ENCODE measurements at places on chromosomes 5 and 9. TPM values are rescaled to one million over a fixed set of nuclear protein-coding genes. Genes with fewer than 3 reads are reported as not detected.

Gene DIRAS2
- polyA plus RNA-seq, result 4.6 TPM

Gene LHX2
- not detected for polyA plus RNA-seq

Gene COL15A1
- 37.9 TPM for polyA plus RNA-seq

Gene IL5
- 0.51 TPM for polyA plus RNA-seq

Gene SOWAHA
- polyA plus RNA-seq, result 4.5 TPM

Gene HTR4
- polyA plus RNA-seq, result 0.05 TPM

Gene CDH9
- polyA plus RNA-seq, result 14.8 TPM

Gene ACSL6
- polyA plus RNA-seq, result 1.7 TPM

Gene MCTP1
- polyA plus RNA-seq, result 3.8 TPM

Gene DND1
- polyA plus RNA-seq, result 0.77 TPM

Gene GRM6
- 1.7 TPM for polyA plus RNA-seq

Gene SMAD5
- 63.7 TPM for polyA plus RNA-seq

Gene ADRB2
- polyA plus RNA-seq, result 0.35 TPM

Gene MVB12B
- 19.1 TPM for polyA plus RNA-seq

Gene CDH12
- polyA plus RNA-seq, result 5.7 TPM

Gene APC
- polyA plus RNA-seq, result 30.8 TPM

DNA sequence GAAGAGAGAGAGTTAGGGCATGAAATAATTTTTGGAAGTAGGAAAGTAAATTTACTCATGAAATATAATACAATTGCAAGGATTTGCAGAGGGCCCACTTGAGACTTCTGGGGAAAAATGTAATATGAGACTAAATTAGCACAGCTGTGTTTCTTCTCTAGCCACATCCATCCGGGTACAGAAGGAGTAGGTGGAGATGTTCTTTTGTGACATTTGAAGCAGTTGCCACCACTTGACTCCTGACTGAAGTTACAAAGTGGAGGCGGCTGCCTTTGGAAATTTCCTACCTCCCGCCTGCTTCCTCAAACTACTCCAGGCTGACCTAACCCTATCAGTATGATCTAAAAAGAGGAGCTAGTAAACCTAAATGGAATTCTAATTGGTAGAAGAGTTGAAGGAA is 58.1 kb upstream of the SHISAL2B start:
- DNase-seq, result no peak

DNA sequence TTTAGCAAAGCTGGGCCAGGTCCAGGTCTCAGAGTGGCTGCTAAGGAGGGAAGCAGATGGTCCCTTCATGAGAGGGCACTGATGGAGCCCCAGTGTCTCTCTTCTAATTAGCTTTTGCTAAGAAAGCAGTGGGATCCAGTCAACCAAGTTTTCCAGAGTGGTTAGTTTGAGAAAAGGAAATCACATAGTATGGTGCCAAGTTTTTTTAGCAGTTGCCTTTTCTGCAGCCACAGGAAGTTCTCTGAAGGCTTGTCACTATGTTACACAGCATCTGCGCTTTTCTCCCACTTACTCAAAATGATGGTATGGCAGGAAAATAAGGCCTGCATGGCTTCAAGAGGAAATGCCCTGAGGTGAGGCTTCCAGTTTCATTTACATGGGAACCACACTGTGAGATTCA is 331.5 kb upstream of the ZNF462 start:
- DNase-seq, result no peak

- DNase-seq, result no peak
Measured at GRCh38 chr9:122168356-122168755, 8.6 kb downstream of the MORN5 start.

- peak; percentile 11 for DNase-seq
Measured at GRCh38 chr5:91499943-91500531, 116.9 kb upstream of the ARRDC3 start.

DNA sequence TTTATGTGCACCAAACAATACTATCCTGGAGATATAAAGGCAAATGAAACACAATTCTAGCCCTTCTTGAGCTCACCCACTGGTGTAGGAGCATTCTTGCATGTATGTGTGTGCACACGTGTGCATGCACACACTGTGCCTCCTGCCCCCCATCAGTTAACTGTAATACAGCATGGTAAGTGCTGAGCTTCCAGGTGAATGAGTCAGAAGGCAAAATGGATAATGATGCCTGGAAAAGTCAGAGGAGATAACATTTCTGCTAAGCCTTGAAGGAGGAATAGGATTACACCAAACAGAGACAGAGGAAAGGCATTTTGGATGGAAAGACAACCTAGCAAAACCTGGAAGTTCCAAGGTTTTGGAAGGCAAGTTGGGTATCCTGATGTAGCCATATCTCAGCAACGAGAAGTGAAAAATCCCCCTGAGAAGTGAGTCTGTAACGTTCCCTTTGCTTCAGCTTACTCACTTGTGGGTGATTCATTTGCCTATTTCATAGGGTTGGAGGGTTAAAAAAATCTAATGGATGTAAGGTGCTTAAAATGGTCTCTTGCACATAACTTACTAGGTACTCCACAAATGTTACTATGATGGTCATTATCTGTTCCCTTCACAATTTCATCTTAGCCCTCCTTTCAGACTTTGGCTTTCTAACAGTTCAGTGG is 101.4 kb upstream of the STC2 start:
- DNase-seq, result no peak

DNA sequence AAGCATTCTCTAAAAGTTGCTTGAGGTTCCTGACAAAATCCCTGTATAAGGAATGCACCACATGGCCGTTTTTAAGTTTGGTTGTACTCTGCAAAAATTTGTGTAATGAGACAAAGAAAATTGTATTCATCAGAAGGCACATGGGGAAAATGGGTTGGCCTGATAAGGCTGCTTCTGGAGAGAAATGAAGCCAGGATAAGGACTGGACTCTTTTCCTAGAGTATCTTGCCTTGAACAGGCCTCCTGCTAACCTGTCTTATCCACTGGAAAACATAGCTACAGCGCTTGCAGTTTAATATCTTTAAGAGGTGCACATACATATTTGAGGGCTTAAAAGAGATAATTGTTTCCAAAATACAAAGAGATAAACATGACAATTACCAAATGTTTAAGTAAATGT is 41.4 kb upstream of the IFNK start:
- DNase-seq, result no peak

DNA sequence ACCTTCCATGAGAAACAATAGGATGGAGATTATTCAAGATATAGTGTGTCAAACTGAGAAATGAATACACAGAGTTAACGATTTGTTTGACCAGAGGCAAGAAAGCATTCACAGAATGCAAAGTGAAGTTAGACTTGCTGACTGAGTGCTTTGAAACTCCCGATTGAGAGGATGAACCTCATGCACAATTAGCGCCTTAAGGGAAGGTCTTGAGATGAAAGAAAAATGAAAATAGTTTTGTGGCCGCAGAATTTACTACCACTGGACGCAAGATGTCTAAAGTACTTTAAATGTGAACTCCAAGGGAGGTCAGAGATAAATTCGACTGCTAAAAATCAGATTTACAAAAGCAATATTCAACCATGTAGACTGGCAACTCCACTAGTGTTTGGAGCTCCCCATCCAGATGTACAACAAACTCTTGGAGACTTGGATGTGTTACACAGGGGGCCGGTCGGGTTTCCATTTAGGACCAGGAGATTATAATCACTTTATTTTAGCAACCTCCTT is 707 bp upstream of the RIMOC1 start:
- no peak for DNase-seq

DNA sequence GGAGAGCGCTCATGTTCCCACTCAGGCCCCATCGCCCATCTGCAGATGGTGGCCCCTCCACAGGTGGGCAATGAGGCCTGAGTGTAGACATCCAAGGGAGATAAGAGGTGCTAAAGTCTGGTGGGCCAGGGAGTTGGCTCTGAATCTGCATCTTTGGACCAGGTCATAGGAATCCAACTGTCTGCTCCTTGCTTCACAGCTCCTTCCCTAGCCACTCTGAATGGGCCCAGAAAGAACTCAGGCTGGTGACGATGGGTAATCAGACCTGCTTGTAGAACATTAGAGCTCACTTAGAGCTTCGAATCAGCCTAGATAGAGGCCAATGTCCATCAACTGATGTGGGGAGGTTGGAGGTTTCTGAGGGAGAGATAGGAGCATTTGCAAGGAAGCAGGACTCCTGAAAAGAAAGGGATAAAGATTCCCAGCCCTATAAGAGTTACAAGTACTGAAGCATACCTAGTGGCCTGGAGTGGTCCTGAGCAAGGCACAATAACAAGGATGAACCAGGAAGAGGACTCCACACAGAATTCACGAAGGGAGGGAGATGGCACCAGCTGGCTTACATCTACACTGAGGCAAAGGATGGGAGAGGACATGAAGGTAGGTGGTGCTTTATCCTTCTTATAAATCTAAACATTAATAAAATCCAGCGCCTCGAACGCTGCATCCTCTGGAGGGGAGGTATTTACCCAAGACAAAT is 132.8 kb upstream of the ALDH1B1 start:
- no peak for DNase-seq

DNA sequence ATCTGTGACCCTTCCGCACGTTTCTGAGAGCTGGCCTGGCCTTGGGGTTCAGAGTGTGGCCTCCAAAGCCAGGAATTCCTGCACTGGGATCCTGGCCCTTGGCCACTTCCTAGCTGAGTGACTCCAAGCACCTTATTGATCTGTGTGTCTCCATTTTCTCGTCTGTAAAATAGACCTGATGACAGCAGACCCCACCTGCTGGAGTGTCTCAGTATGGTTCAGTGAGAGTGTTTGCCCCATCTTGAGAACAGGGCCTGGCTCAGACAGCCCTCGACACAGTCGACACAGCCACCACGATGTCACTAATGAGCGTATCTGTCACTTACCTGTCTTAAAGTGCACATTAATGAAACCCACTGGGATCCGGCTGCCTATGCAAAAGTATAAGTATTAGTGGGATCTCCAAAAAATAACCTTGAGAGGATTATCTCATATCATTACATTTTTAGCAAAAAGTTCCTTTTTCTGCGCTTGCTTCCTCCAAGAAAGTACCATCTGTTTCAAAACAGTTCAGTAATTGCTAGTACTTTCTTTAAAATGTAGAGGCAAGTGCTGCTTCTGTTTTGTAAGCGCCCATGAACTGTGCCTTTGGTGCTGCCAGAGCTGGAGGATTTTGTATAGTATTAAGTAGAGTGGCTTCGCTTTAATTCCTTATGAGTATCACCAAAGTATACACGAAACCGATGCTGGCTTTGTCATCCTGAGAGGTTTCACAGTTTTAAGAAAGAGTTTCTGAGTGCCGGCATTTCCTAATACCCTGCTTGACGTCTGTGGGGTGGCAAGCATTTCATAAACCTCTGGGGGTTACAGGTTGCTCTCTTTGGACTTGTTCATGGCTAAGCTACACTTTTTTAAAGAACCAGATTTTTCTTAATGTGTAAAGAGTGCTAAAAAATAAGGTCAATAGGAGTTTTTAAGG is 31.7 kb downstream of the UBE2QL1 start:
- DNase-seq, result no peak

GRCh38 chr5:144378681-144379080 is 208.0 kb downstream of the KCTD16 start:
- DNase-seq, result no peak

GRCh38 chr9:8647824-8648223 is 848.2 kb upstream of the DMAC1 start:
- no peak for DNase-seq

DNA sequence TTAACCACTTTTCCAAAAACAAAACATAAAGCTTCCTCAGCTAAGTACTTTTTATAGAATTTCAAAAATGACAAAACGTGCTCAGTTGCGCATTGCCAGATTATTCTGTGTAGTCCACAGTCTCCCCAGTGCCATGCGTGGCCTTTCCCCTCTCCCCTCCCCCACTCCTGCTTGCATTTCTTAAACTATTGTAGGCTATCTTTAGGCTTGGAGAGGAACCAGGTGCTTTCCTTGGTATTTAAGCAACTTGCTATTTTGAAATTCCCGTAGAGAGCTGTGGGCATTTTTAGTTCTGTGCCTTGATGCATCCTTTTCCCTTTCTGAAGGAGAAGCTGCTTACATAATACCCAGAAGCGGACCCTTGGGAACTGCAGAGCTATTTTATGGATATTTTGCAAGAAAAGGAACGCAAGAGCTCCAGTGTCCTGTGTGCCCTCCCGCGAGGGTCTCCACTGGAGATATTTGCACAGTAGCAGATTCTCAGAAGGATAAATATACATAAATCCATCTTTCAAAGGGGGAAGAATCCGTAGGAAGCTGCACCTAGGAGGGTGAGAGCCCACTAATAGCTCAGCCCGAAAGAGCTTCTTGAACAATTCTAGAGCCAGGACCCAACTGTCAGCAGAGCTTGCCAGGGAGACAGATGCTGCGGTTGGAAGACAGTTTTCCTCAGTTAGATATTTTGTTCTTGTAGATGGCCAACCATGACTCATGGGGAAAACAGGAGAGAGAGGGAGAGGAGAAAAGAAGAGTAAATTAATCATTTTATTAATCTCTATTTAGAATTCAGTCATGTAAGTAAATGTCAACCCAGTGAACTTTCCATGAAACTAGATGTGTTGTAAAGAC is 1298.3 kb upstream of the WWC1 start:
- no peak for DNase-seq

DNA sequence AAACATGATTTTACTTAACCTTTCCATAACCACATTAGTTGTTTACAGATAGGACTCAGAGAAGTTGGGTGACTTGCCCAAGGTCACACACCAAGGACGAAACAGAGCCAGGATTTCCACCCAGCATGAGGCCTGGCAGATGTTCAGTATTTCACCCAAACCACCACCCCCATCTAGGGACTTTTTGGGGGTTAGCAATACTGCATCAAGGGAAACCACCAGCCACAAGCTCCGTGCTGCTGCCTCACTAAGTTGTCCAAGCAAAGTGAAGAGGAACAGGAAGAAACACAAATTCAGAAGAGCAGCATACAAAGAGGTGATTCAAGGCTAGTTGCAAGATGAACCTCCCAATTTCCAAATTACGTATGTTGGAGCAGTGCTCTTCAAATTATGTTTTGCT is 219.6 kb upstream of the RORB start:
- no peak for DNase-seq

DNA sequence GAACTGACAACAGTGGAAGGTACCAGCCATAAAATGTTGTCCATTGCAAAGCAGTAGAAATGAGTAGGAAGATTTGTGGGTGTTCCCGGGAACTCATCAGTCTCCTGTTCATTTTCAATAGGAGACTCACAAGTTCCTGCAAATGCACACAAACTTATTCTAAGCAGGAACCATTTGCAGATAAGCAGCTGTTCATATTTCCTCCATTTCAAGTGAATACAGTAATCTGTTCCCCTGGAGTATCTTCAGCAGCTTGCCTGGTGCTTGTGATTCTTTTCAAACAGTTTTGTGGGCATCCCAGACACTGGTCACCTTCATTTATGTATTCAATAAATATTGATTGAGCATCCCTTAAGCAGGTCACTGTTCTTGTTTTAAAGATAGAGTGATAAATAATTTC is 1315.5 kb upstream of the C9orf72 start:
- no peak for DNase-seq

GRCh38 chr5:37757980-37758582 is 81.8 kb downstream of the GDNF start:
- DNase-seq, result no peak

GRCh38 chr5:173055722-173055982 is 500 bp upstream of the CREBRF start:
- no peak for DNase-seq

- no peak for DNase-seq
Measured at GRCh38 chr9:77901018-77901417, 130.6 kb downstream of the GNAQ start.
